ENCODE measurements at places on chromosomes 12 and 14.

DNA sequence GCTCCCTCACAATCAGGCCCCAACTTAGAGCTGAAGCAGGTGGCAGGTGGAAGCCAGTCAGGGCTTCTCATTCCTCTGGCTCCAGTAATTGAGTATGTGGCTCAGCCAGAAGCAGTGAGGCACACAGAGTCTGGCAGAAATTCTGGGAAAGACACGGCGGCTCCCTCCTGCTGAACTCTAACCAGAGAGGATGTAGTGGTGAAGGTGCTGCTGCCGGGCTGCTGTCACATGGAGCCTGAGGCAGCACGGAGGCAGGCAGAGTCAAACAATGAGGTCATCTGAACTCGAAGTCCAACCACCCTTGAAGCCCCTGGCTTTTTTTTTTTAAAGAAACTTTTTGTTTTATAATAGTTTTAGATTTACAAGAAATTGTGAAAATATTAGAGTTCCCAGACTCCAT is 33.4 kb upstream of the SMOC1 start:
- DNase-seq = no peak

DNA sequence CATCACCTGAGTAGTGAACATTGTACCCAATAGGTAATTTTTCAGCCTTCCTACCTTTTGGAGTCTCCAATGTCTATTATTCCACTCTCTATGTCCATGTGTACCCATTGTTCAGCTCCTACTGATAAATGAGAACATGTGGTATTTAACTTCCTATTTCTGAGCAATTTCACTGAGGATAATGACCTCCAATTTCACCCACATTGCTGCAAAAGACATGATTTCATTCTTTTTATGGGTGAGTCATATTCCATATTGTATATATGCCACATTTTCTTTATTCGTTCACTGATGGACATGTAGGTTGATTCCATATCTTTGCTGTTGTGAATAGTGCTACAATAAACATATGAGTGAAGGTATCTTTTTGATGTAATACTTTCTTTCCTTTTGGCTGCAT is 16.4 kb upstream of the BTG1 start:
- DNase-seq = no peak

DNA sequence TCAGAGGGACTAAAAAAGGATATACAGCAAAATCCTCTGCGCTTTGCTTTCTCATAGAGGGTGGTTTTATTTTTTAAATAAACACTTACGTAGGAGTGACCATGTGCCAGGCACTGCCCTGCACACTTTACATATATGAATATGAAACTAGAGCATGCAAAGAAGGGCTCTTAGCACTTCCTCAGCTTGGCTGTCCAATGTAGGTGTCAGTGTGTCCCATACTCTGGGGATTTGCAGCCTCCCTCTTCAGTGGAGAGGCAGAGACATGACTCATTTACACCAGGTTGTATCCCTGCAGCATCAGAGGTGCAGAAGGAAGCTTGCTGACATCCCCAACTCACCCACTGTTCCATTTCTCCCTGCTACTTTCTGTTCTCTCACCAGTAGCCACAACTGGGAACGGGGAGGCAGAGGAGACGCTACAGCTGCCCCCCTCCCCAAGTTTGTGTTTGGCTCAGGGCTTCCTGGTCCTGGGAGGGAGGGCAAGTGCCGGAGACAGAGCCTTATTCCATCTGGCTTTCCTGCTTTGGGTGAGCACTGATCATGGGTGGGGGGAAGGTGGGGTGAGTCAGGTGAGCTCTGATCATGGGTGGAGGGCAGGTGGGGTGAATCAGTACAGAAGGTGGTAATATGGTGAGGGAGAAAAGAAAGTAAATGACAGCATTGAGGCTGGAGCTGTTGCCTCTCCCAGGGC is 4.9 kb upstream of the KRT5 start:
- no peak for DNase-seq

- no peak for DNase-seq
Observed at GRCh38 chr14:70808416-70809224, 693 bp downstream of the MAP3K9 start.

All from NCI-H1436 treated with DMSO at 0.1 percent for 48 hours (cell line).